ENCODE measurements at places on chromosomes 16 and 17.

DNA sequence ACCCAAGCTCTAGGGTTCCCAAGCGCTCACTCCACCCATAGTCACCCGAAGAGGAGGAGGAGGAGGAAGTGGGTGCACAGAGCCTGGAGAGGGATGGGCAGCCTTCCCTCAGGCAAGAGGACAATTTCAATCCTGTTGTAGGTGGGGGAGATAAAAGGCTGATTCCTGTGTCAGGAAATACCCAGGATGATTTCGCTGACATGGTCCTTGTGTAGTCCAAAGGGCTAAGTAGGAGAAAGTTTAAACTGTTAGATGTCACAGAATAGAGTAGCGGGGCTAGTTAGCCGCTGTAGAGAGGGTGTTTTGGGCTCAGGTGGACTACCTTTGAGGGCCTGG is 1.3 kb upstream of the EXOC7 start:
- no peak for DNase-seq

DNA sequence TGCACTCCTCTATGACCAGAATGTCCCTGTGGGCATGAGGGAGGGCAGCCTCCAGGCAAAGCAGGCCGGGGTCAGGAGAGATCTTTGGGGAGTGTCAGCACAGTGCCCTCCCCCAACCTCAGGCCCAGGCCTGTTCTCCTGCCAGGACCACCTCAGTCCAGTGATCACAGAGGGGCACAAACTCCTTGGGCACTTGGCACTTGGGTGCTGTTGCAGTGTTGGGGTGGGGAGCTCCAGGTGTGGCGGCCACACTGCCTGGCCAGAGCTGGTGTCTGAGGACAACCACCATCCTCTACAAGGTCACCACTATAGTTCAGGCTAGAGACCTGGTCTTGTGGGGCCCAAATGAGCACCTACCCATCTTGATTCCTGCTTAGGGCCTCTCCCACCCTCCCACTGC is 37.2 kb downstream of the SMPD3 start:
- DNase-seq, result no peak

DNA sequence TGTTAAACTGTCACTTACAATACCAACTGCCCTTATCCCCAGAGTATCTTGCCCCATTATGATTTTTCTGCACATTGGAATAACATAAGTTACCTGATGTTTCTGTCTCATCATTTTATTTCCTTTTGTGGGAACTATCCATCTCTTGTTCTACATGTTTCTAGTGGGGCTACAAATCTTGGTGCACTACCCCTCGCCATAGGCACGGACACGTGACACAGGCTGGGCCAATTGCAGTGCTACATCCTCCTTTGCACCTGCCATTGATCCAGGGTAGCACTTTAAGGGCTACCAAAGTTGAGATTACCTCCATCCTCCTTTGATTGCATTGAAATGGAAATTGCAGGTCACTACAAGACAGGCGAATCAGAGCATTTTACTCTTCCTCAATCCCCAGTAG is 14.2 kb upstream of the SYT17 start:
- DNase-seq, result no peak

DNA sequence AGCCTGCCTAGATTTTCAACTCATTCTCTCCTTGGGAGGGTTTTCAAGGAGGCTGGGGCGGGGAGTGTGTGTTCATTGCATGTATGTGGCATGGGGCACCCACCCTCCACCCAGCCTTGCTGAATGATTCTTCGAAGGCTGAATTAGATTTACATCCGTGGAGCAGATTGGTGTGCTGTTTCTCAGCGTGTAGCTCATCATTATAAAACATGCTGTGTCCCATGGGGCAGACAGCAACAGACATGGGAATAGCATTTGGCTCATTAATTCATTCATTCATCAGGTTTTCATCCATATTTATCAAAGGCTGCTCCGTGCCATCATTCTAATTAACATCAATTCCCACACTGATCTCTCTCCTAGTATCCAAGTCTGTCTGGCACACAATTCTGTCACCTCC is 10.6 kb upstream of the CD300A start:
- DNase-seq, result no peak

- DNase-seq, result no peak
Measured at GRCh38 chr17:2060385-2060658, 5.4 kb downstream of the HIC1 start.

GRCh38 chr17:5915337-5915736 is 154.8 kb upstream of the WSCD1 start:
- no peak for DNase-seq

GRCh38 chr16:18839555-18839954 is 38.2 kb upstream of the ARL6IP1 start:
- DNase-seq, result no peak

GRCh38 chr16:88593910-88594309 is 23.7 kb downstream of the ZC3H18 start:
- DNase-seq, result no peak

GRCh38 chr17:64216000-64216337 is 47.1 kb downstream of the TEX2 start:
- peak; percentile 86 for DNase-seq

DNA sequence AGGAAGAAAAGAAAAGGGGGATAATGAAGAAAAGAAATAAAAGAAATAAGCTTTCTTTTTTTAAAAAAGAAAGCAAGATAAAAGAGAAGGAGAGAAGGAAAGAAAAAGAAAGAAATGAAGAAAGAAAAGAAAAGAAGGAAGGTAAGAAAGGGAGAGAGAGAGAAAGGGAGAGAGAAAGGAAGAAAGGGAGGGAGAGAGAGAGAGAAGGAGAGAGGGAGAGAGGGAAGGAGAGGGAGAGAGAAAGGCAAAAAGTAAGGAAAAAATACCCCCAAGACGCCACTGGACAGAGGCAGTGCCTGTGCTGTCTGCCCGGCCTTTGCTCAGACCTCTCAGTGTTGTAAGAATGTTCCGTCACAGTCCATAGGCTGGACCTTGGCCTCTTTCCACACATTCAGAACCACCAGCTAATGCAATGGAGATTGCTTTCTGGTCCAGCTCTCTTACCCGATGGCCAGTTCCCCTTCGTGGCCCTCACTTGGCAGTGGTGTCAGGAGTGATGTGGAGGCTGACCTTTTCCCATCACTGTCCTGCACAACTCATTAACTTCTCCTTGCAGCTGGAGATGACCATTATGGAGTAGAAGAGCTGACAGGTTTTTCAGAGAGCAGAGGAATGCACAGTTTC is 14.3 kb upstream of the HNF1B start:
- no peak for DNase-seq

GRCh38 chr16:4093495-4094126 is 22.6 kb downstream of the ADCY9 start:
- no peak for DNase-seq

DNA sequence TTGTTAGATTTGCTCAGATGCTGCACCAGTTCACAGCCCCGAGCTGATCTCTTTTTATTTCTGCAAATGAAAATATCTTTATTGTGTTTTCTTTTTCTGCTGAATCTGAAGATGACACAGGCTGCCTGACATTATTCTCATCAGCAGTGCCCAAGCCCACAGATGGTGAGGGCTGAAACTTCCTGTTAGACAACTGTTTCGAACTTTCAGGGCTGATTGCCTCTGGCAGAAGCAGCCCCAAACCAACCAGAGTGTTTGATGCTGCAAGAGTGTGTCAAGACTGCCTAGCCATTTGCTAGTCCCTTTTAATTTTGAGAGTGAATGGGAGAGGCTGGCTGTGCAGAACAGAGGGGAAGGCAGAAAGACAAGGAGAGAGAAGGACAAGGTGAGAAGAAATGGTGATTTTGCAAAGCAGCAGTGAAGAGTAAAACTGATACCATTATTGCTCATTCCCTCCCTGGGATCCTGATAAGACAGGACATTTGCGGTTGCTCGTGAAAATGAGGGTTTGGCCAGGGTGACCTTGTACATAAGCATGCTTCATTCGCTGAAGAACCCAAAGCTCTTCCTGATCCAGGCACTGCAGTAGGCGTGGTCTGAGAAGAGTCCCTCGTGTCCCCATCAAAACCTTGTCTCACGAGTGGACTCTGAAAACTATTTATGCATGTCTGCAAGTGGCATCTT is 77.2 kb downstream of the TMEM114 start:
- no peak for DNase-seq

DNA sequence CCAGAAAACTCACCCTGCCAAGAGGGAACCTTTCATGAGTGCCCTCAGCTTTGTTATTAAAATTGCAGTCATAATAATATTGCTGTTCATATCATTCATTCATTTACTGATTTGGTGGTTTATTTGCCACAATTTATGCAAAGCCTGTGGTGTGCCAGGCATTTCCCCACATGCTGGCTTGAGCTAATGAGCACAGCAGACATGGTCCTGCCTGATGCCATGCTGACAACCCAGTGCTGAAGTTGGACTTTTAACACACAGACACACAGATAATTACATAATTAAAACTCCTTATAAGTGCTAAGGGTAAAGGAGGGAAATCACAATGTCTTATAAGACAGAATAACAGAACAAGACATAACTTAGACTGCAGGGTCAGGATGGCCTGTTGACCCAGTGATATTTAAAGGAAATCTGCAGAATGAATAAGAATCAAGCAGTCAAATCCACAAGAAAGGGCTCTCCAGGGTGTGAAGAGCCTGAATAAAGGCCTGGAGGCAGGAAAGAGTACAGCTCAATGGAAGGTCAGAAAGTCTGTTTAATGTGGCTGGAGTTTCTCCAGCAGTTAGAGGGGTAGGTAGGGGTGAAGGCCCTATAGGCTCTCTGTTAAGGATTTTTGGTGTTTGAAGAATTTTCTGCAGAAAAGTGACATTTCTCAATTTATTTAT is 196.9 kb upstream of the CDH11 start:
- no peak for DNase-seq

- no peak for DNase-seq
Measured at GRCh38 chr17:49573510-49574322, 2.0 kb upstream of the NXPH3 start.

GRCh38 chr17:30921544-30922196 is at the start of gene ADAP2:
TSS of gene ADAP2 (plus strand) at chr17:30921945. CDS start at chr17:30922015, 70 bp downstream.
- no peak for DNase-seq

DNA sequence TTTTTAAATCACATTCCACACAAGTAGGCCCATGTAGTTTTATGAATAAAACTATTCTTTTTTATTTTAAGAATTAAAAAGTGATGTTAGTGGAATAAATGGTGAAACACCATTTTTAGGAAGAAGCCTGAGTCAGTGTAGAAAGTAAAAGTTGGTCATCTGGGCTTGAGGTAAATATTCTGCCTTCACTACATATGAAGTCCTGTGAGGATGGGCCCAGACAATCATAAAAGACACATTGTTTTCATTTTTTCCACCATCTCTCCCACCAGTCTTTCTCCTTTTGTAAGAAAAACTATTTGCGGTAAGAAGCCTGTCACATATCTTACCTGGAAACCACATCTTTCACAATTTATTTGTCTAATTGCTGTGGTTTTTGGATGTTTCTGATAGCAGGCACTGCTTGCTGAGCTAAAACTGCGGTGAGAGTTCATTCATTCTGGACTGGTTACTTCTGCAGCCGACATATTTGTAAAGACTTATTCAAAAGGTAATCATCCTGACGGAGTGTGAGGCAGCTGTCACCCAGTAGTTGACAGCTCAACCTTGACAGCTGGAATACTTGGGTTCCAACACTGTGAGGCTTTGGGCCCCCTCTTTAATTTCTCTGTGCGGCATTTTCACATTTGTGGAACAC is 10.6 kb upstream of the RFFL start:
- no peak for DNase-seq

- DNase-seq, result no peak
Measured at GRCh38 chr16:29012913-29013553, 28.2 kb downstream of the LAT start.

Measured in fibroblast of skin of back (primary cell).